Kidney (tissue), 22 donors: ENCODE measurements at places on chromosomes 3 and 15. TPM values are rescaled to one million over a fixed set of nuclear protein-coding genes. Genes with fewer than 3 reads are reported as not detected.

The LRRC15 gene
- total RNA-seq: 0.63 TPM

The MORC1 gene
- 0.06 TPM for total RNA-seq

The SOX14 gene
- not detected for total RNA-seq

The FOXB1 gene
- not detected for total RNA-seq

The TERC gene
- total RNA-seq: 2.1 TPM

DNA sequence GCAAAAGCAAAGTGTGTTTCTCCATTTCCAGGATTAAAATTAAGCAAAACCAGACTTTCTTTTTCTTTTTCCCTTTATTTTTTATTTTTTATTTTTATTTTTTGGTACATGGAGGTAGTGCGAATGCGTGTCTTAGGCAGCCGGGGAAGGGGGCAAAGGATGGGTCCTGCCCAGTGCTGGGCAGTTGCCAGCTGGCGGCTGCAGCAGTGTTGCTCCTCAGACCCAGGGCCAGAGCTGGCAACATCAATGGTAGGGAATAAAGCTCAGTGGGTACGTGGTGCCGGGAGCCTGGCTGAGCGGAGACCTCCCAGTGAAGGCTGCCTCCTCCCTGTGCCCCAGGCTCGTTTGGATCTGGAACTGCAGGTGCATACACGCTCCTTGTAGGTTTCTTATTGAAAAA is 46.3 kb downstream of the POLR2M start:
- no peak for DNase-seq

DNA sequence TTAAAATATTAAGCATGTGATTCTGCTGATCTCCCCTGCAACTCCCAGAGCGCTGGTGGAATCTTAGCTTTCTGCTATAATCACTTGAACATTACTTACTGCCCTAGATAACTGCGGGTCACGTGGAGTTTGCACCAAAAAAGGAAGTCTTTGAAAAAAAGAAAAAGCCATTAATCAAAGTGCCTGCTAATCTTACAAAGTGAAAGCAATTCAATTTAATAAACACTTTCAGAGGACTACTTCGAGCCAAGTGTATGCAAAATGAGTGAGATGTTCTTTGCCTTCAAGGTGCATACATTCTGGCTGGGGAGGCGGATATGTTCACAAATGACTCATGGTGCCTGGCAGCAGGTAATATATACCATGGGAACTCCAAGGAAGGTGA is 109.9 kb upstream of the GAP43 start:
- no peak for DNase-seq

DNA sequence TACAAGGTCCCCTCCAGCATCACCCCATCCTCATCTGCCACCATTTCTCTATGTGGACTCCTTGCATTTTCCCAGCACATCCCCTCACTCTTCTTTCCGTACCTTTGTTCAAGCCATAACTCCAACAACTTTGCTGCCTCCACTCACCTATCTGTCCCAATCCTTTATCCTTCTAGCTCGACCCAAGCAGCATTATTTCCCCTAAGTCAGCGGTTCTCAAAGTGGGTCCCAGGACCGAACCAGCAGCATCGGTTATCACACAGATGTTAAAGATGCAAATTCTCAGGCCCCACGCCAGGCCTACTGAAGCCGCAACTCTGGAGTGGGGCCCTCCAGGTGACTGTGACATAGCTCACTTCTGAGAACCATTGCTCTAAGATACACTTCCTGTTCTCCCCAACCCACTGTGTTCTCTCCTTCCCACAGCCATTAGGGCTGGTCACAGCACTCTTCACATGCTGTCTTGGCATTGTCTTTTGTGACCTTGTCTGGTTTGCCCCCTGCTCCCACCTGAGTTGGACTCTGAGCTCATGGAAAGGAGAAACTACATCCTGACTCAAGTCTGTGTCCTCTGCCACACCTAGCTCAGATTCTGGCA is 56.2 kb downstream of the AAGAB start:
- no peak for DNase-seq

- DNase-seq: no peak
These were observed 10.1 kb upstream of the FSTL1 start for GRCh38 chr3:120460862-120461261.

DNA sequence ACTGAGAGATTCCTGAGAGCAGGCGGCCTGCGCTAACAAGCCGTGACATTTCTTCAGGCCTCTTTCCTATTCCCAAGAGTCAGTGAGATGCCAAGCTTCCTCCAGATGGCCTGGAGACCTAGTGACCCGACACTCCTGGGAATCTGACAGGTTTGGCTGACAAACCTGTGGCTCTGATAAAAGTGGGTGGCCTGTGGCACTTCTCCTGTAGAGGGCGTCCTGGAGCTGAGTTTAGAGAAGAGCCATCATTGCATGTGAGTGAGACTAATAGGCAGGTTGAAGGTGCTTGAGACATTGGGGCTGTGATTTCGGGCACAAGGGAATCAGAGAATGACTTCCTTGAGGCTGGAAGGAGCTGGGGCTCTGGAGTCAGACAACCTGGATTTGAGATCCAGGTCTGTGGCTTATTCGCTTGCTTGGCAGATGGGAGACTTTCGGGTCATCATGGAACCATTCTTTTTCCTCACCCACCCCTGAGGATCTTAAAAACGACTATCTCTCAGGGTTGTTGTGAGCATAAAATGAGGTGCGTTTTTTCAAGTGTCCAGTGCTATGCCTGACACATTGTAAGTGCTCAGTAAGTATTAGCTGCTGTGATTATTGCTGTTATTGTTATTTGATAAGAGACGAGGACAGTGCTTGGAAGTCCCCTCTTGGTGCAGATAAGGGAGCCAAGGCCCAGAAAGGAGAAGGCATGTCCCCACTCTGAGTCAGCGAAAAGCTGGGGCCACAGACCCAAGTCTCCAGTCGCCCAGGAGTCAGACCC is 77.2 kb downstream of the SCN10A start:
- DNase-seq: peak; percentile 22

DNA sequence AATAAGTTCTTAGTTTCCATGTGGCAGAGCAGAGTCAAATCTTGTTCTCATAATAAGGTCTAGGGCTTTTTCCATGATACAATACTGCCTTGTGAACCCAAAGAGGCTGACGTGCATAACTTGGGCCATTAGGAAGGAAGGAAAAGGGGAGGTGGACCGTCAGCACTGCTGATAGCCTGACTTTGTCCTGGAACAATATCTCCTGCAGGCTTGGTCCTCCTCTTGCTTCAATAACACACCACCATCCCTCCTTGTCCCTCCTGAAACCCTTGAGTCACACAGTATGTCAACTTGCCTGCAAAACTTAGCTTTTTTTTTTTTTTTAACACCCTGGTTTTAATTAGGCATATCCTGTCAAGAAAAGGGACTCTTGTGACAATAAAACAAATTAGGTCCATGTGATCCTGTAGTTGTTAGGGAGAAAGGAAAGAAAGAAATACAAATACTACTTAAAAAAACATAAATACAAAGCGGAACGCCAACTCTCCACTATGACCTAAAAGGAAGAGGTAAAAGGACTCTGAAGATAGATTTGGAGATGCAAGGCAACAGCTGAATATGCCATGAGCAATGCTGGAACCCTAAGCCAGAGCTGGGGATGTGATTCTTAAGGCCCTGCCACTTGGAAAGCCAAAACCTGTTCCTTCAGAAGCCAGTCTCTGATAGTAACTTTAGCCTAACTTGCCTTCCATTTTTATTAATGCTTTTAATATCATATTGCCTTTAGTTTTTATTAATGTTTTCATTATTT is 67.0 kb downstream of the WWTR1 start:
- DNase-seq: no peak

GRCh38 chr3:81435050-81435449 is 326.4 kb downstream of the GBE1 start:
- no peak for DNase-seq

DNA sequence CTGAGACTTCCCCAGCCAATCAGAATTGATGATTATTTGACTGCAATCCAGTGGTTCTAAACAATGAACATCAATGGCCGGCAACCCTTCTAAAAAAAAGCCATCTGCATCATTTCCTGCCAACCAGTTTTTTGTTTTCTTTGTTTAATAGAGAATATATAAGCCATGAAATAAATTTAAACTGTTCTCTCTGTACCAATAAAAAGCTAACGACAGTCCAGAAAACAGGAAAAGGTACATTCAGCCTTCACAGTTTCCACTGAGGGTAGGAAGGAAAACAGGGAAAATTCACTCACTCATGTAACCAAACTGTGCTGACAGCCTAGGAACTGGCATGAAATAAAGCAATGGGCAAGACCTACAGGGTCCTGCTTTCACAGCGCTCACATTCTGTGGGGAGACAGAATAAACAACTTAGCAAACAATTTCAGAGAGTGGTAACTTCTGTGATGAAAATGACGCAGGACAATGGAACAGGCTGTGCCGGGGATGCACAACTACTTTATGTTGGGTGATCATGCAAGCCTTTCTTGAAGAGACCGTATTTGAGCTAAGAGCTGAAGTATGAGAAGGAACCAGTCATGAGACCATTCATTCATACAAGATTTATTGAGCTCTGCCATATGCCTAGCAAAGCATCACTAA is 630.1 kb downstream of the MAGI1 start:
- no peak for DNase-seq

GRCh38 chr3:147428326-147428725 is 19.2 kb downstream of the ZIC1 start:
- no peak for DNase-seq

DNA sequence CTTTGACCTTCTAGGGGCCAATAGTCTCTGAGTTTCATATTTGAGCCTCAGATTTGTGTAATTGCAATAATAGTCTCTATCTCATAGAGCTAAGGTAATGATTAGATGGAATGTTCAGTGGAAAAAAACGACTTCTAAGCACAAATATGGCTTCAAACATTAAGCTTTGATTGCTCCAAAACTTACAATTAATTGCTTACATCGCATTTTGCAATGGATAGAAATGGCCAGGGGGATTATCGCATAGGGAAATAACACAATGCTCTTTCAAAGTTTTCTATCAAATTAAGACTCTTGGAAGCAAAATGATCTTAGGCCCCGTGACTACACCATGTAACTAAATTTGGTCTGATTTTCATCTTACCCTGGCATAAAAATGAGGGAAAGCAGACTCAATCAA is 888.6 kb downstream of the AGBL1 start:
- DNase-seq: no peak

GRCh38 chr3:104132566-104133403 is 1233.9 kb upstream of the ALCAM start:
- DNase-seq: no peak

- DNase-seq: no peak
These were observed 5.5 kb upstream of the ANO10 start for GRCh38 chr3:43627360-43627759.

- no peak for DNase-seq
These were observed 13.4 kb downstream of the SPICE1 start for GRCh38 chr3:113501597-113501996.
